ENCODE measurements at places on chromosomes 5 and 9.

DNA sequence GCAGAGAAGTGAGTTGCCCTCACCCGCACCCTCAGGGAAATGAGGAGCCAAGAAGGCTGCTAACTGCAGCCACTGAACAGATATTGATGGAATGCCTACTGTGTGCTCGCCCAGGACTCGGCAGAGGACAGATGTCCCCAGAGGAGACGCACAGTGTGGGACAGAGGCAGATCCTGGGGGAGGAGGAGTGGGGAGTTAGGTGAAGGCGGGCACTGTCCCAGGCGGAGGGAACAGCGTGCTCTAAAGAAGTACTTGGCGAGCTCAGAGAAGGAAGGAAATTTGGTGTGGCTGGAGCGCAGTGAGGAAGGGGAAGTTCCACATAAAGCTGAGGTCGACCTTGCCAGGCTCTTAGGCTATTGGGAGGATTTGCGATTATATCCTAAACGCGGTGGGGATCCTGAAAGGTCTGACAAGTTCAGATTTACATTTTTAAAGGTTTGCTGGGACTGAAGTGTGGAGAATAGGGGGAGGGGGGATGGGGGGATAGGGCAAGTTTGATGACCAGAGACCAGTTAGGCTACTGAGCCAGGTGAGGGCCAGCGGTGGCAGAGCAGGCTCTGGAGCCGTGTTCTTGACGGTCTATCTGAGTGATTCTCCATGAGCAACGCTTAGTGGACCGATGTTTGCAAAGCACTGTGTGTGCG lies 23.6 kb upstream of the CERCAM start:
- DNase-seq, result no peak

DNA sequence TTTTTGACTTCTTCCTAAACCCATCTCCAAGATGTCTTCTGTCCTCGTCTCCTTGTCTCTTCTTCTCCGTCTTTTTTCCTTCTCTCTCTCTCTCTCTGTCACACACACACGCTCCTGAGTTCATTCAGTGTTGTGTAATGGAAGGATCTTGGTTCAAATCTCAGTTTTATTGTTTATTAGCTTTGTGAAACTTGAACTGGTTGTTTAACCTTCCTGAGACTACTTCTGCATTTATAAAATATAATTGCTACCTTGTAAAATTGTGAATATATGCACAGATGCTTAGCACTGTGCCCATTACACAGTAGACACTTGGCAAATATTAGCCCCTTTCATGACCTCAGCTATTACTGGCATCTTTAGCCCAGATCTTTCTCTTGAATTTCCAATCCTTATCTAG lies 2.4 kb upstream of the NADK2 start:
- no peak for DNase-seq

DNA sequence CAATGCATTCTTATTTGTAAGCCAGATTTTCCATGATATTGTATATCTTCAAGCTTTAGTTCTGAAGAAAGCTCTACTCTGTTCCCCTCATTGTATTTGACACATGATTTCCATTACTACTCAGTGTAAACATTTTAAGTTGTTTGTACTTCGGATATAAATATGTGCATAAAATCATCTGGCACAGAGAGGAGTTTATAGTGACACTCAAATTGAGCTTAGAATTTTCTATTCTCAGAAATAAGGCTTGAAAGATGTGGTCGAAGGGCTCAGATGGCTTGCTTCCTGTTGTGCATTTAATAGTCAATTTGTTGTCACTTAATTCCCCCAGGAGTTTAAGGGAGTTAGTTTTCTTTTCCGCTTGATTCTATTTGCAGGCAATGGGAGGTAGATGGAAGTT lies 88.8 kb downstream of the PPIC start:
- DNase-seq, result no peak

DNA sequence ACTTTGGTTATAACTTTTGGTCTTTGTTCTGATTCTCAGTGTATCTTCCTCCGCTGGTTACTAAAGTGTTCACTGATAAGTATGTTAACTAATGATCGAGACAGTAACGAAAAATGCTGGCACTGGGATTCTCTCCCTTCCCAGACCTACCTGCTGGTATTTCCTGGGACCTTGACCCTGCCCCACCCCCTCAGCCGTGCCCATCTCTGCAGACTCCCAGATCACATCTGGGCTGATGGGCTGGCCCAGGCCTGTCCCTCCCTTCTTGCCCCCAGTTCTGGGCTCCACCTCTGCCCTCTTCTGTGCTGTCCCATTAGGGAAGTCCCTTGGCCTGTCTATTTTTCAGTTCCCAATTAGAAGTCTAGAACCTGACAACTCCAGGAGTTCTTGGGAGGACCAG lies 46.9 kb downstream of the NEURL1B start:
- no peak for DNase-seq

DNA sequence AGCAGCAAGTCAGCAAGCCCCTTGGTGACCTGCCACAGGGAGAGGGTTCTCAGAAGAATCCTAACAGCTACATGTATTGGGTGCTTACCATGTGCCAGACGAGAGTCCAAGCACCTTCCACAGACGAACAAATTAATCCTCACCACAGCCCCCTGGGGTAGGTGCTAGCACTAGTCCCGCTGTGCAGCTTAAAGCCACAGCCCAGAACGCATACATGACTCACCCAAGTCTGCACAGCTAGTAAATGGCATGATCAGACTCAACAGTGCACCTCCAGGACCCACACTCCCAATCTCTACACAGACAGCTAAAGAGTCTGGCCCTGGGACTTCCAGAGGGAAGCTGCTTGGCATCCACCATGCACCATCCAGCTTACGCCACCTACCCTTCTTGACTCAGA lies 111.5 kb downstream of the PAX5 start:
- DNase-seq, result no peak

DNA sequence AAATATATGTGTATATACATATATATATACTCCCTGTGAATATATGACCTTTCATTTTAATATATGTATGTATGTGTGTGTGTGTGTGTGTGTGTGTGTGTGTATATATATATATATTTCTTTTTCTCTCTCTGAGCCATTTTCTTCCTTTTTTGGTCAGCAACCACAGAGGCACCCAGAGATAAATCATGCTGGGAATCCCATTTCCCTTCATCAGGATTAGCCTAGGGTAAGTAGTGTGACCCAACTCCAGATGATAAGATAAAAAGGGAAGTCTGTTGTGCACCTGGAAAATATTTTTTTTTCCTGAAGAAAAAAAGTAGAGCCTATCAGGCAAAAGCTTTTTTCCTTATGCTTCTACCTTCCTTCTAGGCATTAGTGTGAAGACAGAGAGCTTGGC lies 25.4 kb upstream of the SUB1 start:
- DNase-seq, result no peak

GRCh38 chr9:37820142-37820541 lies 19.5 kb downstream of the DCAF10 start:
- no peak for DNase-seq

GRCh38 chr9:89617978-89618377 lies 13.2 kb downstream of the GADD45G start:
- no peak for DNase-seq

DNA sequence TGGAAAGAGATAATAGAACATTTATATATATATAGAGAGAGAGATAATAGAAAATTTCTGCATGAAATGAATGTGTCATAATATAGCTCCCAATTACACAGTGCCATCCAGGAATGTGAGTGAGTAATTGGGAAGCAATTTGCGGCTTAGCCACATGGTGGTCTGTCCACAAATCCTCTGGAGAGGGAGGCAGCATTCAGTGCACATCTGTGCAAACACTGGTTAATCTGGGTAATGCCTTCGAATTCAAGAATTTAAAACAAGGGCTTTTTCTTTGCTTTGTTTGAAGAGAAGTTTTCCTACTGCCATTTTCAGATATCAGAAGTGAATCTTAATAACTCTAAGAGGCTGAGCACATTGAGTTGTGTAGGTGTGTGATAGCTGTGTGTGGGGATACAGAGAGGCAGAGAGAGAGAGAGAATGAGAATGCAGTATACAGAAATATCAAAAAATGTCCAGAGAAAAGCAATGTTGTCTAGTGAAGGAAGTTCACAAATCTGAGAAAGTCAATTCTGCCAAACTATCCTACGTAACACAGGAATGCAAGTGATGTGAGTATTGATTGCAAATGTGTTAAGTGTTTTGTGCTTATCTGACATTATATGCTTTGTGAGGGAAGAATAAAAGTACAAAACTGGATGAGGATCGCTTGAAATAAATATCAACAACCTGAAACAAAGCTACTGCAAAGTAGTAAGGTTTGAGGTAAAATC lies 134.6 kb downstream of the EDIL3 start:
- no peak for DNase-seq

DNA sequence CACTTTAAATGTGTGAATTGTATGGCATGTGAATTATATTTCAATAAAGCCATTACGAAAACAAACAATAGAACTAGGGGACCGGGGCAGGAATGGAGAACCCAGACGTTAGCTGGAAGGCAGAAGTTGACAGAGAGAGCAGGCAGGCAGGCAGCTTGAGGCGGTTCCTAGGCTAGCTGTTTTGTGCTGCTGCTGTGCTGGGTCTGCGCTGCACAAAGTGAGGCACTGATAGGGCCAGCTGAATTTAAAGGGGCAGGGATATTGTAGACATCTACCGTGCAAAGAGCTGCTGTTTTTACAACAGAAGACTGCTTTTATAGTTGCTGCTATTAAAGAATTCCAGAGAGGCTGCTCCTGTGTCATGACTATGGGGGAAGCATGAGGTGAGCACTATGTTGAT lies 21.6 kb upstream of the MIER3 start:
- DNase-seq, result no peak

DNA sequence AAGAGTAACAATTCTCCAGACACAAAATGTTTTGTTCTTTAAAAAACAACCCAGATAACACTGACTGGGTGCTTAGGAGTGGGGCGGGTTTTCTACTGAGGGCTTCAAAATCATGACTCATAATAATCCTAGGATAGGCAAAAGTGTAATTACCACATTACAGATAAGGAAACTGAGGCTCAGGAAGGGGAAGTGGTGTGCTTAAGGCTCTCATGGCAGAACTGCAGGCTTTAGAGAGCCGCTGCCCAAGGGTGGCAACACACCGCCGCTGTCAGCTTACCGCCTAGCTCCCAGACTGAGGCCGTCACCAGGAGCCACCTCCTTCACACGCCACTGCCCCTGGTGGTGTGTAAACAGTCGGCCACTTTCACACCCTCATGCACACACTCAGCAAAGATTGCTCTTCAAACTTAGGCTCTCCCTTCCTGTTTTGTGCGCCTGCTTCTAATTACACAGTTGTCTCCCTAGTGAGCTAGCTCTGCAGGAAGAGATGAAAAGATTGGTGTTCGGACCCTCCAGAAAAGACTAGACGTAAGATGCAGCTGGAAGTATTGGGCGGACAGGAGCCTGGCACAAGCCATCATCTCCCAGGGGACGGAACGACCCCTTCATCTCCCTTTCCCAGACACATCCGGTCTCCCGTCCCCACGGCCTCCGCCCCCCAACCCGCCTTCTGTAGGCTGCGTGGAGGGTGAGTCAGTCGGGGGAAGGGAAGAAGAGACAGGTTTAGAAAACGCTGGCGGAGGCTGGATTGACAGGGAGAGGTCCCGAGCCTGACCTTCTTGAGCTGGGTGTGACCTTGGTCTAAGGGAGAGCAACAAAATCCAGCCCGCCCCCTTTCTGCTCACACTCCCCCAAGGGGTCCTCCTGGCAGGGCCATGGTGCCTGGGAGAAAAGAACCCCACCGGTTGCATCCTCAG lies 162.7 kb downstream of the SYK start:
- DNase-seq, result peak; percentile 63

DNA sequence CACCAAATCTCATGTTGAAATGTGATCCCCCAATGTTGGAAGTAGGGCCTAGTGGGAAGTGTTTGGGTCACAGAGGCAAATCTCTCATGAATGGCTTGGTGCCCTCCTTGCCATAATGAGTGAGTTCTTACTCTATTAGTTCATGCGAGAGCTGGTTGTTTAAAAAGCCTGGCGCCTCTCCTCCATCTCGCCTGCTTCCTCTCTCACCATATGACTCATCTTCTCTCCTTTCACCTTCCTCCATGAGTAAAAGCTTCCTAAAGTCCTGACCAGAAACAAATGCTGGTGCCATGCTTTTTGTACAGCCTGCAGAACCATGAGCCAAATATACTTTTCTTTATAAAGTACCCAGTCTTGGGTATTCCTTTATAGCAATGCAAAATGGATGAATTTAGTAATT lies 20.9 kb upstream of the ARHGAP26 start:
- no peak for DNase-seq

DNA sequence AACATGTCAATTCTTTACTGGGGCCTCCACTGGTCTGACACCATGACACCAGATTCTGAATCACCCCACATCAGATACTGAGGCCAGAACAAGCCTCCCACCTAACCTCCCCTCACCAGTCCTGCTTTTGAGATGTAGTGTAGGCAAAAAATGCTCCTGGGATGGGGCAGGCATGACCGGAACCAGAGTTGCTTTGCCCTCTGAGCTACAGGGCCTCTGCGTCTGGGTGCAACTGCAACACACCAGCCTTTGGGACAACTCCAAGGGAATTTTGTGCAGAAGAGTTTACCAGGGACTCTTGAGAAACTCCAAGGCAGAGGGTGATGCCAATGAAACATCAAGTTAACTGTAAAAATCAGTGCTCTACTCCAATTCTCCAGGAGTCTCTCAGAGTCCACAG lies 79.4 kb downstream of the SIL1 start:
- DNase-seq, result no peak

DNA sequence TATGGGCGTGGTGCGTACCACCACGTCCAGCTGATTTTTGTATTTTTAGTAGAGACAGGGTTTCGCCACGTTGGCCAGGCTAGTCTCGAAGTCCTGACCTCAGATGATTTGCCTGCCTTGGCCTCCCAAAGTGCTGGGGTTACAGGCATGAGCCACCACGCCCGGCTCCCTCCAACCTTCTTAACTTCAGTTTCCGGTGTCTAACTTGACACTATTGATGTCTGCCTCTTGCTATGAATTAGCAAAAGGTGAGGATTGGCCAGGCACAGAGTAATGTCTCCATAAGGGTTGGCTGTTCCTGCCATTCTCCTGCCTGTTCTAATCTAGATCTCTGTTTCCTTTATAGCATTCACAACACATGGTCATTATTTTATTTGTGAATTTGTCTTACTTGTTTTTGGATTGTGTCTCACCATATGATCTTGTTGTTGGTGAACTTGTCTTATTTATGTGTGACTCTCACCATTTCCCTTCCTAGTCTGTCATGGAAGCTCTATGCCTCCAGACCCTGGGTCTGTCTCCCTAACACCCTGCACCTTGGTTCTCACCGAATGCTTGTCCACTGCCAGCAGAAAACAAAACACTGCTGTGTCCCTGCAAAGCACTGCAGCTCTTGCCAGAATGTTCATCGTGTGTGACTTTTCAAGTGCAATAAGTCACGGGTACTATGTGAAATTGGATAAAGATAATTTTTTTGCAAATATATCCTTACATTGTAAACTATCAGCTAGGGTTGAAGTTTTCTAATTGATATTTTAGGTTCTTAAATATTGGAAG lies 26.0 kb downstream of the BASP1 start:
- no peak for DNase-seq
